ENCODE measurements at places on chromosomes 1 and 21.

- DNase-seq, result no peak
Observed at GRCh38 chr1:62439652-62440371, 3.0 kb downstream of the USP1 start.

GRCh38 chr1:178284058-178284457 is 190.2 kb downstream of the RASAL2 start:
- no peak for DNase-seq

- no peak for DNase-seq
Observed at GRCh38 chr1:153705484-153705883, 22.4 kb upstream of the INTS3 start.

DNA sequence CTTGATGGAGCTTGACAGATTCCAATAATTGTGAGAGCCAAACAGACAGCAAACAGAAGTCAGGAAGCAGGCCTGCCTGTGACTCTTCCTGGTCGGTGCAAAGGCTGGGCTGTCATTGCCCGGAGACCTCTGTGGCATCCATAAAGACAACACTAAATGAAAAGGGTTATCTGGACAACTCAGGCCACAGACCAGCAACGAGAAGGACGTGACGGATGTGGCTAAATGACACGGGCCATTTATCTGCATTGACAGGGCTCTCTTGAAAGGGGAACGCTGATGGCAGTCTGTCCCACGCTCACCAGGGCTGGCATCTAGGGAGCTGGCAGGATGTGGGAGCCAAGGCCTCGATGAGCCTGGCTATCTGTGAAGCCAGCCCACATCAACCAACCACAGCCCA is 35.0 kb downstream of the HMGB4 start:
- no peak for DNase-seq

DNA sequence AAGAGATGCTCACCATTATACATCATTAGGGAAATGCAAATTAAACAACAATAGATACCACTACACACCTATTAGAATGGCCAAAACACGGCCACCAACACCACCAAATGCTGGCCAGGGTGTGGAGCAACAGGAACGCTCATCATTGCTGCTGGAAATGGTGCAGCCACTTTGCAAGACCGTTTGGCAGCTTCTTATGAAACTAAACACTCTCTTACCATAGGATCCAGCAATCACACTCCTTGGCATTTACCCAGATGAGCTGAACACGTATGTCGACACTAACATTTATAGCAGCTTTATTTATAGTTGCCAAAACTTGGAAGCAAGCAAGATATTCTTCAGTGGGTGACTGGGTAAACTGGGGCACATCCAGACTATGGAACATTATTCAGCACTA is 28.9 kb upstream of the ADARB1 start:
- no peak for DNase-seq

DNA sequence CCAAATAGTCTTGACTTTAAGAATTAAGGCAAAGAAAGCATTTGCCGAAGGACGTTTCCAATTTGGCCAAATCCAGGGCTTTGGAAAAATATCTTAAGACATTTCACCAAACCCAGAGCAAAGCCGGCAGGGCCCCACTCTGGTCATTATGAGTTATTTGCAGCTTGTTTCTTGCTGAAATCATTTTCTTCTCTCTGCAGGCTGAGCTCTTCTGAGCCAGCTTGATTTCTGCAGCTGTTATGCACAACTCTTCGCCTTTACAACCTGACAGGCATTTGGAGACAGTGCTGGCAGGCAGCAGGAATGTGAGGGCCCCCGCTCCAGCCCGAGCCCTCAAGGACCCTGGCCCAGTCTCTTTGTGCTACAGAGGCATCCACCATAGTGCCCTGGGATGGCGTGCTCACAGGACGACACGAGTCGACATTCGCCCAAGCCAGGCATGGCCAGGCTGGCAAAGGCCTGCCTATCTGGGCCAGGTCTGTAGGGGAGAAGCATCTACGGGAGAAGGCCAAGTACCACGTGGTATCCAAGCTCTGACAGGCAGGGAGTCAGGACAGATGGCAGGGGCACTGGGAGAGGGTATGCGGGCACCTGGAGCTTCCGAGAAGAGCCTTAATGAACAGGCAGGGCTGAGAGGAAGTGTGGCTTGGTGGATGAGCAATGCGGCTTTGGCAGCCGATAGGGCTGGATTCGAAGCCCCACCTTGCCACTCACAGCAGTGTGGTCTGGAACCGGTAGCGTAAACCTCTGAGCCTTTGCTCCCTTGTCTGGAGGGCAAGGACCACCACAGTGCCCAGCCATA is 32.3 kb downstream of the SYF2 start:
- DNase-seq, result no peak
